ENCODE measurements at places on chromosomes 1 and 21. TPM values are rescaled to one million over a fixed set of nuclear protein-coding genes. Genes with fewer than 3 reads are reported as not detected.

Gene ITLN2
- total RNA-seq = not detected

Gene OR2L13
- 1.1 TPM for total RNA-seq

Gene LYPD8
- not detected for total RNA-seq

Gene KRTAP7-1
- total RNA-seq = not detected

Gene USF1
- 123 TPM for total RNA-seq

Gene SYT6
- not detected for total RNA-seq

Gene FMO1
- not detected for total RNA-seq

Gene CYP4Z1
- total RNA-seq = not detected

Gene KCNC4
- total RNA-seq = 14.8 TPM

Gene IL12RB2
- 4.9 TPM for total RNA-seq

Gene ERG
- total RNA-seq = 68.8 TPM

Gene ASTN1
- total RNA-seq = 2.6 TPM

Gene CD34
- total RNA-seq = 12.6 TPM

Gene ALX3
- not detected for total RNA-seq

Gene RAP1GAP
- total RNA-seq = 0.72 TPM

Gene UBQLN4
- total RNA-seq = 17.2 TPM
